ENCODE measurements at places on chromosomes 1 and 21. TPM values are rescaled to one million over a fixed set of nuclear protein-coding genes. Genes with fewer than 3 reads are reported as not detected.
A peak's percentile ranks its signal among the peaks of the same experiment; 100 is the strongest.

Gene NBPF14
- total RNA-seq = 25.5 TPM

Gene OR6K3
- not detected for total RNA-seq

Gene OR2W3
- total RNA-seq = not detected

Gene ZC3H12A
- total RNA-seq = 4.0 TPM

GRCh38 chr1:191350938-191351337 is 807.3 kb upstream of the RGS18 start:
- no peaks in the 10 kb centered on the region for H3K4me1 ChIP-seq
- no peak overlapping the region for H3K4me3 ChIP-seq
- no peak for DNase-seq
- no peaks in the 10 kb centered on the region for H3K36me3 ChIP-seq
- no peaks in the 10 kb centered on the region for H3K27me3 ChIP-seq
- no peak overlapping the region for H3K27ac ChIP-seq

GRCh38 chr1:215160351-215160750 is 77.8 kb downstream of the KCNK2 start:
- no peak for DNase-seq
- H3K4me3 ChIP-seq = no peak overlapping the region
- no peak overlapping the region for H3K27ac ChIP-seq
- H3K27me3 ChIP-seq = no peaks in the 10 kb centered on the region

DNA sequence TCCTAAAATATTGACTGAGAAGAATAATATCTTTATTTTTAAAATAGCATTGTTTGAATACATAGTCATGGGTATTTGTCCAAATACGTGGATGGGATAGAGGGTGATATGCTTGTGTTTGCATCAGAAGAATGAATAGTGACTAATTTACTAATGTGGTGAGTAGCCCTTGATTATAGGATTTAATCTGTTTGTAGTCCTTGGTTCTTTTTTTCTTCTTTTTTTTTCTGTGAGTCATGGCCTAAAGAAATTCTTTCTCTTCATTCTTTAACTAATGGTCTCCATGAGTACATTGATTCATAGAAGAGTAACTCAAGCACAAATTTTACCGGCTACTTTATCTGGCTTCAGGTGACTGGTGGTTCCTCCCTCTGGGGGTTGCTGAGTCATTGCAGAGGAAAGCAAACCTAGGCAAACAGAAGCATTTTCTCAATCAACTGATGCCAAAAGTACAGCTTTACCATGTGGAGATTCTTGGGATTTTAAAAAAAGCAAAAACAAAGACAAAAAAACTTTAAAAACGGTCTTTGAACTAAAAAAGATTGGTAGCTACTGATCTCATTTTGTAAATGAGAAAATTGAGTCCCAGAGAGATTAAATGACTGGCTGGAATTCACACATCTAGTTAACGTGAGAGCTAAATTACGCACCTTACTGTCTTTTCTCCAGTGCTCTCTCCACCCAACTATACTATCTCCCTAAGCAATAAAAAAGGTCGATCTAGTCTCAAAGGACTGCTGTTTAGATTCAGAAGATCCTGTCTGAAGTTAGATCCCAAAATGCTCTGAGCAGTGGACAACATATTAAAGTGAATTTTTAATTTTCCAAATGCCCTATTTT is 40.5 kb downstream of the AK5 start:
- no peaks in the 10 kb centered on the region for H3K27me3 ChIP-seq
- H3K36me3 ChIP-seq = no peaks in the 10 kb centered on the region
- DNase-seq = peak; percentile 54
- H3K4me1 ChIP-seq = peaks cover 18% of the 10 kb centered on the region
- H3K4me3 ChIP-seq = no peak overlapping the region
- peak overlapping the region; percentile 35 for H3K27ac ChIP-seq

GRCh38 chr21:37368541-37369279 is 2.1 kb downstream of the DYRK1A start:
- H3K4me1 ChIP-seq = peaks cover 41% of the 10 kb centered on the region
- H3K27ac ChIP-seq = peak overlapping the region; percentile 100
- peaks cover 20% of the 10 kb centered on the region for H3K36me3 ChIP-seq
- no peak for DNase-seq
- H3K4me3 ChIP-seq = peak overlapping the region; percentile 96
